ENCODE measurements at places on chromosomes 4 and X.
A peak's percentile ranks its signal among the peaks of the same experiment; 100 is the strongest.

DNA sequence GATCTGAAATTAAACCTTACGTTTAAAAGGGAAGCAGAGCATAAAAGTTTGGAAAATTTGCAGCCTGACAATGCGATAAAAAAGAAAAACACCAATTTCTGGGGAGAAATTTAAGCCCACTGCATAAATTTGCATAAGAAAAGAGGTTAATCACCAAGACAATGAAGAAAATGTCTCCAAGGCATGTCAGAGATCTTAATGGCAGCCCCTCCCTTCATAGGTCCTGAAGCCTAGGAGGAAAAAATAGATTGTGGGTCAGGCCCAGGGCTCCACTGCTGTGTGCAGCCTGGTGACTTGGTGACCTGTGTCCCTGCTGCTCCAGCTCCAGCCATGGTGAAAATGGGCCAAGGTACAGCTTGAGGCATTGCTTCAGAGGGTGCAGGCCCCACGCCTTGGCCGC is 264.0 kb upstream of the CT83 start:
- DNase-seq: no peak

DNA sequence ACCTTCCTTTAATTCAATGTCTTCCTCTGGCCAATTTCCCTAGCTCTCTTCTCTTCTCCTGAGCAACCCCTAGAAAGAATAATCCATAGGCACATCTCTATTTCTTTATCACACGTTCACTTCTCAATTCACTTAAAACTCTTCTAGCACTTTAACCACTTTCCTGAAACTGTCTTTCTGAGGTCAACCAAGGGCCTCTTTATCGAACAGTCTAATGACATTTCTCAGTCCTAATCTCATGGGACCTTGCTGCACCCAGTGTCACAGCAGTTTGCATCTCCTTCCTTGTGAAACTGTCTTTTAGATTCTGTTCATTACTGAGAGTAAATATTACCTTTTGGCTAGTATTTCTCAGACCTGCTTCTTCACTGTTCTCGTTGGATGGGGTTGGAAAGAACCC is 285.3 kb upstream of the RASGEF1B start:
- DNase-seq: no peak

DNA sequence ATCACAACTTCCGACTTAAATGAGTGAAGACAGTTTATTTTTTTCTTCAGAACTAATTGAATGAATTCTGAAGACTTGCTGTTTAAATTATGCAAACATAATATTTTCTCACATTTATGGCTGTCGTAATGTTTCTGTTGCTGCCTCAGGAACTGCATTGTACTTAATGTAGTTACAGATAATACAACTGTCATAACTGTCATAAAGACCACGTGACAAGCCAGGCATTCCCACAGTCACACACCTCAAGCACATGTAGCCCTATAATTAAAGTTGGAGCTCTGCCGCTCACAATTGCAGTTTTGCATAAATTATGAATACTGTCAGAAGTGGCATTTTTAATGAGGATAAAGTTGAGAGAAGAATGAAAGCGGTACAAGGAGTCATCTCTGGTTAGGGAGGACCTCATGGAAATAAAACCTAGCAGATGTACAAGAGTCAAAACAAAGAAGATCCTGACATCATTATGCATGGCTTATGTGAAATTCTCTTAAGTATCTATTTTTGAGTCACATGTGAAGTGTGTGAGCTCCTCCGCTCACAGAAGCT is 38.5 kb upstream of the GALNTL6 start:
- no peak for DNase-seq

DNA sequence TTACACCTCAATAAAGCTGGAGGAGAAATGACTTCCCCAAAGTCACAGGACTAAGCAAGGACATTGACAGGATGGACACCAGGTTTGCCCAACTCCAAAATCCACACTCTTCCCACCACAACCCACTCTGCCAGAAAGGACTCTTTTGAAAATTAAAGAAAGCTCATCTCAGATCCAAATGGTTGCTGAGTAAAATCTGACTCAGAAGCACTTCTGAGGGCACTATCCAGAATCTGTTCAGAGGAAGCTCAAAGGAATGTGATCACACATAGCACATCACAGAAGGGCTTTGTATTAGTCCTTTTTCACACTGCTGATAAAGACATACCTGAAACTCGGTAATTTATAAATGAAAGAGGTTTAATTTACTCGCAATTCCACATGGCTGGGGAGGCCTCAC is 155.5 kb downstream of the RAB28 start:
- DNase-seq: no peak

DNA sequence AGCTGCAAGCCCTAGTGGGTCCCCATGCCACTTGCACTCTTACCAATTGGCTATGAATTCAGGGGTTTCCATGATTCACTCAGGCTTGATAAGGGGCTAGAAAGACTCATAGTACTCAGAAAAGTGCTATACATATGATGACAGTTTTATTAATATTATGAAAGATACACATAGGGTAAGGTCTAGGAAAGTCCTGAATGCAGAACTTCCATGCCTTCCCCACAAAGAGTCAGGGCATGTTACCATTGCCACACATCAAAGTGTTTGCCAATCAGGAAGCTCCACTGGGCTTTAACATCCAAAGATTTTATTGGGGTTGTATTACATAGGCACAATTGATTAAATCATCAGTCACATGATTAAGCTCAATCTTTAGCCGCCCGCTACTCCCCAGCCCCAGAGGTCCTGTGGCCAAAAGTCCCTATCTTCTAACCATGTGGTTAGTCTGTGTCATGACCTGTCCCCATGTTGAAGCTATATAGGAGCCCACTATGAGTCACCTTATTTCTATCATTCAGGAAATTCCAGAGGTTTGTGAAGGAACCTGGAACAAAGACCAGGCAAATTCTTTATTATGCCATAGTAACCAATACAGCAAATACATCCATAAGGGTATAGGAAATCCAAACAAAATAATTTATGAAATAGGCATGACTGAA is 635.6 kb downstream of the STPG2 start:
- peak; percentile 30 for DNase-seq

- no peak for DNase-seq
Measured at GRCh38 chr4:76055016-76055415, 19.1 kb upstream of the CXCL11 start.

- DNase-seq: no peak
Measured at GRCh38 chr4:146186596-146186995, 11.1 kb downstream of the LSM6 start.

- no peak for DNase-seq
Measured at GRCh38 chr4:1205586-1206298, 33.4 kb upstream of the SPON2 start.

DNA sequence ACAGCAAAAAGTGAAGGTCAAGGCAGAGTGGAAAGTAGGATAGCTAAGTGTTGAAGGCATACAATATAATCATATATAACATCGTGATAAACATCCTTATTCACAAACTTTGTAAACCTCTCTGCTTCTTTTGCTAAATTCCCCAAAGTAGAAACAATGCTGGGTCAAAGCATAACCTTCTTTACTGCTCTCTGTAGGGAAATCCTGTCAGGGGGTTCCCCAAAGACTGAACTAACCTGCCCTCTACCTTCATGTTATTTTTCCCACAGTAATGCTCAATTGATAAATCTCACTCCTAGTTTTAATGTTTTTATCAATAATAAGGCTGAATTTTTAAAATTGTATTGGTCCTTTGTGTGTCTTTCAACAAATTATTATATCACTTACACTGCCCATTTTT is 55.7 kb downstream of the DCHS2 start:
- no peak for DNase-seq

- DNase-seq: no peak
Measured at GRCh38 chrX:31232506-31232905, 160.7 kb upstream of the FTHL17 start.

DNA sequence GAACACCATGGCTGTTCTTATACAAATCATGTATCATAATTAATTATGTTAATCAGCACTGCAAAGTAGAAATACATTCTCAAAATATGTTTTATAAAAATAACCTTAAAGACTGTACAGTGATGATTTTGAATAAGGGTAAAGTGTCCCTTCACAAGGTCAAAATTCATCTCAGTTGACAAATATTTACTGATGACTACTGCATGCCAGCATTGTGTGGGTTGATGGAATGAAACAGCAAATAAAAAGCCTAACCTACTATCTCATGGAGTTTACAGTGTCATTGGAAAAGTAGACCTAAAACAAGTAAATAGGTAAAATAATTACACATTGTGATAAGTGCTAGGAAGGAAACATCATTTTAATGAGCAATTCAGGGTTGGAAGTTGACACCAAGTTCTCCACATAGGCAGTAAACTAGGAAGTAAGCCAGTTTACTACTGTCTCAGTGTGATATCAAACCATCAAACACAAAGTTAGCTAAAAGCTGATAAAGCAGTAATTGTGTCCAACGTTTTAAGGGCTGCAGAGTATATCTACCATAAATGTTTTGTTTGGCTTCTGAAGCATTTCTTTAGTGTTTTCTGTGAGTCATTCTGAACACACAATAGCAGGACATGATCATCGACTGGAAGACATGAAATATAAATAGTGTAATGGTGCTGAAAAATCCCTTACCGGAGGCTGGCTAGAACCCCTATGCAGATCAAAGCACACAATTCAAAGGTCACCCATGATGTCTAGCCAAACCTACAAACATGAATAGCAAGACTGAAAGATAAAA is 221.8 kb downstream of the DACH2 start:
- peak; percentile 0 for DNase-seq

DNA sequence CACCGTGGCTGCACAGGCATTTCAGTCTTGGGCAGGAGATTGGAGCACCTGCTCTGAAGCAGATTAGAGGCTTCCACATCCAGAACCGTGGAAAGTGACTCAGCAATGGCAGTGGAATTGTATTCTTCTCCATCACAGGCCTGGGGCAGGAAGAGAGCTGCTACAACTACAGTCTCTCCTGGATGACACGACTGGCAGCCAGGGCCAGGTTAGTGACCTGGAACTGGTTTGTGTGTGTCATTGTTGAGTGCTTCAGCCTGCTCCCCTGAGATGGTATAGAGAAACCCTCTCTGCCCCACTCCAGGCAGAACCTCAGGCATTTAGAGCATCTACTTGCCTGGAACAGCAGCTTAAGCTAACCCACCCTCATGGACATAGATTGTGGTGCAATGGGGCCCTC is 596.5 kb upstream of the INTU start:
- DNase-seq: no peak

DNA sequence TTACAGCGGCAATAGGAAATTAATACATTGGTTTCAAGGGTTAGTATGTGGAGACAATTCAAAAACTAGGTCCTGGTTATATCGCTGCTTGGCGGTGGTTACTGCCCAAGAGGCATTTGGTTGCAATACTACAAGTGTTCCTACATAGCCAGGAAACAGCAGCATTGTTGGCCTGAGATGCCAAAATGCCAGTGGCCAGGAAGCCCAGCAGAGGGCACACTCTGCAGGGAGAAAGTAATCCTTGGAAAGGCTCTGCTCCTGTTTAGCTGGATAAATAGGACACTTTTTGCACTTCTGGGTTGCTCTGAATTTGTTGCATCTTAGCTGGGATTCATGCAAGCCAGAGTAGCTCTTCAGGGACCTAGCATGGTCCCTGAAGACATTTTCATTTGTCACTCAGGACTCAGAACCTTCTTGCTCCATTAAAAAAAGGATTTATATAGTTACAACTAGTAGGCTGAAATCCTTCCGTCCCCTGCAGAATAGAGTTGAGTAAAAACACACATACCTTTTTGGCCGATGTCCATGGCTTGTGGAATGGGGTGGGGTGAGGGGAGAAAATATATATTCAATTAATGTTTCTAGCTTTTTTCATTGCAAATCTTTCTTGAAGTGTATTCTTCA is 8.1 kb upstream of the GPR119 start:
- DNase-seq: peak; percentile 22

DNA sequence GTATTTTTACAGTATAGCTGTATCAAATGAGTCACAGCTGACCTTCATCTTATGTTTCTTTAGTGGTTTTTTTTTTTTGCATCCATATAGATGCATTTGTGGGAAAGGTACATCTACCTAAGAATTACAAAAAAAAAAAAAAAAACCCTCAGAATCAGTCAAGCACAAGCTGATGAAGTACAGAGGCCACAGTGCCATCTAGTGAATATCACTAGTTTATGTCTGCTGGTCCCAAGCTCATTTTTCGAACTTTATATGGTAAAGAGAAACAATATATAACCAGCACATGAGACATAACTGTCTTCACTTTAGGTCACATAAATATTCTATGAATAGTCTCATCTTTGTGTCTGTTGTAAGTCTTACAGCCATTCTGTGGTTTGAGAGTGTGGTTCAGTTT is 220.1 kb downstream of the DLG3 start:
- peak; percentile 1 for DNase-seq

GRCh38 chr4:170391066-170391740 is 301.4 kb upstream of the AADAT start:
- DNase-seq: peak; percentile 79

DNA sequence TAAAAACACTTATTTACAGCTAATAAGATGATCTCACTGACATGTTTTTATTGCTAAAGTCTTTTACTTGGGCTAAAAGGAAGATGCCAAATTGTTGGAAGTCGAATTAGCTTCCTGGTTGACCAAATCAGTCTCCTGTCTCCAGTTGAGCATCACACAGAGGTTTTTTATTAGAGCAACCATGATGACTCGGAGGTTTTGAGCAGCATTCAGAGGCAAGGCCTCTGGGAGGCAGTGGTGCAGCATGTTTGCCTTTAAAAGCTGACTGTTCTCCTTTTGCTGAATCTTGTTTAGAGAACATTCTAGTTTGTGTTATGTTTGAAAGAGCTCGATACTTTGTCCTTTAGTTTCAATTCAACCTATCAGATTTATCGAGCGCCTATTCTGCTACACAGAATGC is 2.1 kb downstream of the UCHL1 start:
- peak; percentile 69 for DNase-seq

GRCh38 chr4:30653291-30653690 is 66.9 kb upstream of the PCDH7 start:
- DNase-seq: no peak

GRCh38 chrX:126393284-126393683 is 159.3 kb downstream of the DCAF12L1 start:
- DNase-seq: no peak

GRCh38 chrX:78800114-78800513 is 52.6 kb downstream of the LPAR4 start:
- no peak for DNase-seq

GRCh38 chr4:70863099-70863790 is 23.6 kb upstream of the GRSF1 start:
- no peak for DNase-seq

DNA sequence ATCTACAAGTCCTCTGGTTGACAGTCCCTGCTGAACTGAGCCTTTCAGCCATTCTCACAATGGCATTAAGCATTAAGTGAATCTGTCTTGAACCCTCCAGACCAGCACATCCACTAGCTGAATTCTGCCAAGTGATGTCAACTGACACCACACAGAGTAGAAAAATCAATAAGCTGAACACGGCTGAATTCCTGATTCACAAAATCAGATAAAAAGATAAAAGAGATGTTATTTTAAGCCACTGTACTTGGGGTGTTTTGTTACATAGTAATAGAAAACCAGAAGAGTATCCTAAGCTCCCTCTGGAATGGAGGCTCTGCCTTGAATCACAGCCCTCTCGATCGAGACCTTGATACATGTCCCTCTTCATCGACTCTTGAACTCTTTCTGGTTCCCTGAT is 336.5 kb downstream of the DMD start:
- no peak for DNase-seq

GRCh38 chrX:82813671-82814078 is 694.4 kb upstream of the POU3F4 start:
- DNase-seq: peak; percentile 0
